Brain pericyte (primary cell): ENCODE measurements at places on chromosomes 7 and 10.

DNA sequence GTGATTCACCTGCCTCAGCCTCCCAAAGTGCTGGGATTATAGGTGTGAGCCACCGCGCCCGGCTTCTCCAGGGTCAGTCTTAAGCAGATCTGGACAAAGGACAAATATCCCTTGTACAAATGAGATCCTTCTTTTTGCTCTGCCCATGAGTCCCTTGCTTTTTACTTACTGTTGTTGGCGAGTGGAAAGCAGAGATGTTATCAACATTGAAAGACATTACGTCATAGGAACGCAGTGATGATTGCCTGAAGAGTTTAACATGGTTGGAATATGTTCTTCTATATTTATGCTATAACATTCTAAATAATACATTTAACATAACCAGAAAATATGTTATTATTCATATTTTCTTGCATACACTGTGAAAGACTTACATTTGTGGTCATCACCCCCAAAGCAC, 644.3 kb upstream of the LRRN3 start:
- no peak for DNase-seq

GRCh38 chr10:119416855-119417254, 125.7 kb downstream of the RGS10 start:
- DNase-seq, result no peak

DNA sequence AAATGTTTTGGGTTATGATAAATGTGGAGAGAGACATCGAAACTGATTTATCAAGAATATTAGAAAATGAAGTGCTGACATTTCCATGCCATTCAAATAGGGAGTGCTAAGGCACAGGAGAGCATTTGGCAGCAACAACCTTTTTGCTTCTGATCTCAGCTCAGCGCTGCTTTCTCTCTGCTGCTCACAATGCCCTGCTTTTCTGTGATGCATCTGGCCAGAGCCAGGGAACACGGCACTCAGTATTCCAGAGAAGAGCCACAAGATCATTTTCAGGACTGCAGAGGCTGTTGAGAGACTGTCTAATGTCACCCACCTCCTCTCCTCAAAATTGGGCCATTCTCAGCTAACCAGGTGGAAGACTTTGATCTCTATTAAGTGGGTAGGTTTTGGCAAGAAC, 28.1 kb downstream of the INSYN2A start:
- no peak for DNase-seq

DNA sequence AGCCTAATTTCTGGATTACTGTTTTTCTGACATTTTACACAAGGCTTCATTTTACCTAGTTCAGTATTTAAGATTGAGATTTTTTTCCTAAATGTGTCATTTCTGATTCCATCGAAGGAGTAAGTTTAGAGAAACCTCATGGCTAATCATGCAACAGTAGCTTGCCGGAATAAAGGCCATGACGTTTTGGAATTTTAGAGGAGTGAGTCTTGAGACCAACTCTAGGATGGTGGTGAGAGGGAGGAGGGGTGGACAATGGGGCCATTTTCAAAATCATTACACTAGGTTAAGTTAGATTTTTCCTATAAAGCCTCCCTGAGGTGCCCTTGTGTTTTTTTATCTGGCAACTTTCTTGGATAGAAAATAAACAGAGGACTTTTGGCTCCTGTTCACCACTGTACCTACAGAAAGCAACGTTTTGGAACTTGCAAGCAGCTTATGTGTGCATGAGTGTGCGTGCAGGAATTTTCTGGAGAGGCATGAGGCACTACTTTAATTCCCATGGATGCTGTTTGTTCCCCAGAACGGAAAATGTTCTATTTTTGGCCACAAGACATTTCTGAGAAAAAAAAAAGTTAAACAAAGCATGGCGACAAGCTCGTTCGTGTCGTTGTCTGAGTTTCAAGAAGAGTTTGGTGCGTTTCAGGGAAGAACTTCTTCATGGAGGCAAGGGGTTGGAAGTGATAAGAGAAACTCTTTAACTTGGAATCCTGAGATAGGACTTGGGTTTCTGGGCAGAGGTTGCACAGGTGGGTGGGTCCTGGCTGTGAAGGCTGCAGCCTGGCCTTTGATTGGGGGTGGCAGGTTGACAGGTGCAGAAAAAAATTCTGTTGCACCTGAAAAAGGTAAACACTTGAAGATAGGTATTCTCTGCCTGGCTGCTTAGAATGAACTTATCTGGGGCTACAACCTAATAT, 178.1 kb downstream of the PTEN start:
- DNase-seq, result no peak

GRCh38 chr10:121159670-121160069, 308.5 kb downstream of the WDR11 start:
- no peak for DNase-seq

GRCh38 chr7:75616421-75617167, 122.1 kb downstream of the HIP1 start:
- no peak for DNase-seq

- DNase-seq, result no peak
Observed at GRCh38 chr10:109960682-109961081, 37.4 kb upstream of the XPNPEP1 start.

DNA sequence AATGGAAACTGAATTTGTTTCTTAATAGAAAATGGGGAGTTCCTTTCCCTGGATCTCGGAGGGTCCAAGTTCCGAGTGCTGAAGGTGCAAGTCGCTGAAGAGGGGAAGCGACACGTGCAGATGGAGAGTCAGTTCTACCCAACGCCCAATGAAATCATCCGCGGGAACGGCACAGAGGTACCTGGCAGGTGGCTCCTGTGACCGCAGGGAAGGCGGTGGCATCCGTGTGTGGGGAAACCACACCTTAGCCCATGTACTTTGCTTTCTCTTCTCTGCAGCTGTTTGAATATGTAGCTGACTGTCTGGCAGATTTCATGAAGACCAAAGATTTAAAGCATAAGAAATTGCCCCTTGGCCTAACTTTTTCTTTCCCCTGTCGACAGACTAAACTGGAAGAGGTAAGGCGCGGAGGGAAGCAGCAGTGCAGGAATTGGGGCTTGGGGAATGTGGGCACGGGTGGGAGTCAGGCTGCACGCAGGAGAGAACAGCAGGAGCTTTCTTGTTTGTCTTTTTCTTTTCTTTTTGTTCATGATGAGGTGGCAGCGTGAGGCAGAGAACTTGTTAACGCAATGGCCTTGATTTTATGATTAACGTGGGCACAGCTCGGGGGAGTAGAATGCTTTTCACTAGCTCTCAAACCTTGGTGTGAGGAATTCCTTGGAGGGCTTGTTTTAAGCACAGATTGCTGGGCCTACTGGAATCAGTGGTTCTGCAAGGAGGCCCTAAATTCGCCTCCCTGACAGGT, 12.8 kb downstream of the HKDC1 start:
- DNase-seq, result no peak

DNA sequence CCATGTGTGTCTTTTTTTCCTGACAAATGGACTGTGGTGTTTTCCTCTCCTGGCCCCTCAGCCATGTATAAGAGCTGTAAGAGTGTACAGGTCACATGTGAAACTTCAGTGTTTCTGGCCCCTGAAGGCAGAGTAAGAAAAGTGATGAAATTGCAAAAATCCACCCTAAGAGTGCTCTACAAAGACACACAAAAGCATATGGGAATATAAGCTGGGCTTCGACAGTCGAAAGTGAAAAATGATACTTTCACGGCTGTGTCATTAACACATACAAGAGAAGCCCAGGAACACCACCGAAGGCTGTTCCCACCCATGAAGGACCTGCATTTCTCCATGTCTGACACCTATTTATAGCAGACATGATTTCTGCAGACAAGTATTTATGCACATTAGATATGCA, 192.2 kb downstream of the PARD3 start:
- no peak for DNase-seq

- DNase-seq, result no peak
Observed at GRCh38 chr10:68165643-68166042, 56.4 kb downstream of the MYPN start.

GRCh38 chr10:93954299-93954698, 39.4 kb upstream of the PLCE1 start:
- no peak for DNase-seq

- DNase-seq, result no peak
Observed at GRCh38 chr10:1217661-1218060, 161.5 kb downstream of the WDR37 start.

GRCh38 chr10:114043532-114044246, at the start of gene ADRB1:
TSS of gene ADRB1 (plus strand) at chr10:114043866. CDS start at chr10:114044133, 267 bp downstream.
- DNase-seq, result no peak

- no peak for DNase-seq
Observed at GRCh38 chr7:109460296-109460695, 890.6 kb downstream of the DNAJB9 start.

DNA sequence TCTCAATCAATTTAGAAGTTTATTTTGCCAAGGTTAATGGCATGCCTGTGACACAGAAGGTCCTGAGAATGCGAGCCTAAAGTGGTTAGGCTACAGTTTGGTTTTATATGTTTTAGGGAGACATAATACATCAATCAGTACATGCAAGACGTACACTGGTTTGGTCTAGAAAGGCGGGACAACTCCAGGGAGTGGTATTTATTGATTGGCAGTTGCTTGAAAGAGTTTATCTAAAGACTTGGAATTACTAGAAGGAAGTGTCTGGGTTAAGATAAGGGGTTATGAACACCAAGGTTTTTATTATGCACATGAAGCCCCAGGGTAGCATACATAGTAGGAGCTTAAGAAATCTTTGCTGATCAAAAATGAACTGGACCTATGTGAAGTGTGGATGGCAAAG, 21.5 kb downstream of the NPVF start:
- no peak for DNase-seq

GRCh38 chr7:53387515-53387914, 352.1 kb downstream of the POM121L12 start:
- no peak for DNase-seq

GRCh38 chr7:95539426-95539825, 53.7 kb downstream of the ASB4 start:
- no peak for DNase-seq

GRCh38 chr7:11410656-11411644, 421.0 kb downstream of the THSD7A start:
- DNase-seq, result no peak
